Liver (tissue), 10 donors: ENCODE measurements at places on chromosomes 5 and 9. TPM values are rescaled to one million over a fixed set of nuclear protein-coding genes. Genes with fewer than 3 reads are reported as not detected.

Gene PCDHA13
- 0.17 TPM for total RNA-seq

DNA sequence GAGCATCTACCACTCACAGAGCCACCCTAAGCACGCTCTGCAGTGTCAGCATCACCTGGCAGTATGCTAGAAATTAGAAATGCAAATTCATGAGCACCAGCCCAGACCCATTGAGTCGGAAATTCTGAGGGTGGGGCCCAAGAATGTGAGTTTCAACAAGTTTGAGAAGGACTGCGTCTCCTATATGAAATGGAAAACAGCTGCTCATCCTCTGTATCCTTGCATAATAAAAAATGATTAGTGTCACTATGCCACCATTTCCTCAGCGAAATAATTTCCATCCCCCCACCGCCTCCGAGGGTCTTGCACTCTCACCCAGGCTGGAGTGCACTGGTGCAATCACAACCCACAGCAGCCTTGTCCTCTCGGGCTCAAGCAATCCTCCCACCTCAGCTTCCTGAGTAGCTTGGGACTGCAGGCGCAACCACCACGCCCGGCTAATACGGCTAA lies 1.3 kb upstream of the IQGAP2 start:
- peak overlapping the region; percentile 82 for H3K4me3 ChIP-seq
- no peaks in the 10 kb centered on the region for H3K36me3 ChIP-seq
- H3K27ac ChIP-seq: peak overlapping the region; percentile 94
- no peaks in the 10 kb centered on the region for H3K27me3 ChIP-seq
- peaks cover 35% of the 10 kb centered on the region for H3K4me1 ChIP-seq
- no peak for DNase-seq

DNA sequence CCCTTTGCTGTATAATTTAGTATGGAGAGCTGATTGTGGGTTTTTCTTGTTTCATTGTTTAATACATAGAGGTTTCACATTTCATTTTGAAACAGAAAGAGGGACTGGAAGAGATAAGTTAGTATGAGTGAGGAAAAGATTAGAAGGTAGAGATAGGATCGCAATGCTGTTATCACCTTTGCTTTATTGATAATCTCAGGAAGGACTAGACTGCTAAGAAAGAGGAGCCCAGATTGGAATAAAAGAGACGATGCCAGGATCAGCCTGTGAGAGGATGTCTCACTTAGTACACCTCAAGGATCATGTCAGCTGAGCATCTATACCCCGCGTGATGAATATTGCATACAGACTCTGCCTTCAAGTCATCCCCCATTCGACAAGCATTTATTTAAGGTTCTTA lies 178.0 kb upstream of the DMAC1 start:
- H3K27me3 ChIP-seq: no peaks in the 10 kb centered on the region
- H3K4me3 ChIP-seq: no peak overlapping the region
- no peak for DNase-seq

- no peaks in the 10 kb centered on the region for H3K36me3 ChIP-seq
- no peak overlapping the region for H3K27ac ChIP-seq
- H3K4me1 ChIP-seq: peaks cover 6% of the 10 kb centered on the region
- no peak overlapping the region for H3K4me3 ChIP-seq
Observed at GRCh38 chr5:177077335-177077734, 9.4 kb upstream of the FGFR4 start.

DNA sequence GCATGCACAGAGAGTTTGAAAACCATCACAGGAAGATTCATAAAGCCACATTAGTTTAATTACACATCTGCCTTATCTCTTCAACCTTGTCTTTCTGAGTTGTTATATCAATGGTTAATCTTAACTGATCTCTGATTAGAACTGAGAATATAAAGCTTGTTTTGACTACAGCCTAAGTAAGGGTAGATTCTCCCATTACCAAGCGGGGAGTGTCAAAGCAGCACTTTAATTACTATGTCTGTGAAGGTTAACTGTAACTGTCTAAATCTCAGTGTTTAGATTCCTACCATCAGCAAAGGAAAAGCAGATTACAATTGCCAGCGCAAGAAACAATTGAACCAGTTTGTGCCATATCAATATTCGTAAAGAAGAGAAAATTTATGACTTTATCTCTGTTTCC lies 348.7 kb downstream of the CDH12 start:
- H3K27ac ChIP-seq: no peak overlapping the region
- H3K4me3 ChIP-seq: no peak overlapping the region

Gene TMEM232
- 1.4 TPM for total RNA-seq

Gene IFNA17
- total RNA-seq: not detected

Gene NTRK2
- total RNA-seq: 1.4 TPM

- H3K27ac ChIP-seq: no peak overlapping the region
- H3K4me3 ChIP-seq: no peak overlapping the region
- no peaks in the 10 kb centered on the region for H3K36me3 ChIP-seq
- no peak for DNase-seq
- no peaks in the 10 kb centered on the region for H3K27me3 ChIP-seq
- H3K4me1 ChIP-seq: no peaks in the 10 kb centered on the region
Observed at GRCh38 chr5:137291031-137291430, 208.1 kb downstream of the SPOCK1 start.

DNA sequence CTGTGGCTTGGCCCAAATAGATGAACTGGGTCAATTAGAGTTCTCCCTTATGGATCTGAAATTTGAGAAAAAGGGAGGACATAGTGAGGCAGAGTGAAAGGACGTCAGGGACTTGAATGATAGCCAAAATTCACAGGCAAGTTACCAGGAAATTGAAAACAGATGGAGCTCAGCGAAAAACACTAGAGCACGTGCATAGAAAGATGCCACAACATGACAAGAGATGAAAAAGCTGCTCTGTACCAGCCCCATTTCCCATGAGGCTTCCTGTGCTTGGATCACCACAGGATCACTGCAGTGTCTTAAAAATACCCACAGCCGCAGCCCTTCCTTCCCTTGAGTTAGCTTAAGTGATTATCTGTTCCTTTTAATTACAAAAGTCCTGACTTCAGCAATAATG lies 39.0 kb upstream of the HOMER1 start:
- no peaks in the 10 kb centered on the region for H3K36me3 ChIP-seq
- no peak overlapping the region for H3K4me3 ChIP-seq
- H3K4me1 ChIP-seq: no peaks in the 10 kb centered on the region
- no peak for DNase-seq
- no peak overlapping the region for H3K27ac ChIP-seq

Gene S100Z
- 0.33 TPM for total RNA-seq

Gene FCN1
- total RNA-seq: 7.8 TPM

Gene TRIM14
- 19.9 TPM for total RNA-seq

Gene ZNF879
- 2.4 TPM for total RNA-seq

GRCh38 chr9:35932735-35933134 lies 23.4 kb downstream of the SPAAR start:
- no peaks in the 10 kb centered on the region for H3K36me3 ChIP-seq
- H3K27ac ChIP-seq: no peak overlapping the region
- no peaks in the 10 kb centered on the region for H3K27me3 ChIP-seq
- no peak for DNase-seq

GRCh38 chr5:92559781-92560180 lies 1021.2 kb downstream of the NR2F1-AS1 start:
- no peaks in the 10 kb centered on the region for H3K4me1 ChIP-seq
- H3K4me3 ChIP-seq: no peak overlapping the region
- no peak for DNase-seq

- no peaks in the 10 kb centered on the region for H3K4me1 ChIP-seq
- H3K4me3 ChIP-seq: no peak overlapping the region
- no peaks in the 10 kb centered on the region for H3K27me3 ChIP-seq
- no peak overlapping the region for H3K27ac ChIP-seq
- H3K36me3 ChIP-seq: no peaks in the 10 kb centered on the region
Observed at GRCh38 chr9:8514760-8515159, 715.2 kb upstream of the DMAC1 start.

DNA sequence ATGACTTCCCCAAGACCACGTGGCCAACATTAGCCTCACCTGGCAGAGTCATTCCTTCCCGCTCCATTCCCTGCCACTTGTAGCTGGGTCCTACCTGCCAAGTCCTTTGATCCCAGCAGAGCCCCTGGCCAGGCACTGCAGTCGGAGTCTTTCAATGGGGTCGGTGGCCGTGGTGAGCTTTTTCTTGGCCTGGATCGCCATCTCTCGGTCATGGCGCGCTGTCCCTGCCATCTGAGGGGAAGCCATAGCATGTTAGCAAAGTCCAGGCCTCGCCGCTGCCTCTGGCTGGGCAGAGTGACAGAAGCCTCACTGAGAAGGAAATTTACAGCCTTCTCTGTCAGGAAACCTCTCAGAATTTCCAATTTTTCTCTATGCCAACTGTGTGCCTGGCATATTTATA lies 17.5 kb downstream of the CAPSL start:
- H3K27ac ChIP-seq: no peak overlapping the region
- no peak overlapping the region for H3K4me3 ChIP-seq
- no peaks in the 10 kb centered on the region for H3K27me3 ChIP-seq
- no peaks in the 10 kb centered on the region for H3K36me3 ChIP-seq

DNA sequence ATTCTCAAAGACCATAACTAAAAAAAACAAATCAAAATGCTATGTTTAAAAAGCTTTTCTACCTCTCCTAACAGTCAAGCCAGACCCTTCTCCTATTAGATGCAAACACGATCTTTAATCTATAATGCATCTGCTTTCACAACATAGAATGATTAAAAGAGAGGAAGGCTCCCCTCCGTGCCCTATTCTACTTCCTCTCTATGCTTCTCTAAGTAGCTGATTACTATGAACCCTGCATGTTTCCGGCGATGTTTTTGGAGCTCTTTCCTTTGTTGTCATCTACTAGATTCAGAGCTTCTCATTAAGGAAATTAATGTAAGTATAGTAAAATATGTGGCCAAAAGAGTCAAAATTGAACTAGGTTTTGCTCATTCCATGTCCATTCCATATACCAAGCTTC lies 29.2 kb upstream of the CEP120 start:
- no peak overlapping the region for H3K4me3 ChIP-seq
- no peak overlapping the region for H3K27ac ChIP-seq
- peaks cover 24% of the 10 kb centered on the region for H3K4me1 ChIP-seq
- H3K27me3 ChIP-seq: no peaks in the 10 kb centered on the region
- no peak for DNase-seq

Gene VDAC1
- 85.4 TPM for total RNA-seq

Gene FOXD4
- total RNA-seq: 0.05 TPM

DNA sequence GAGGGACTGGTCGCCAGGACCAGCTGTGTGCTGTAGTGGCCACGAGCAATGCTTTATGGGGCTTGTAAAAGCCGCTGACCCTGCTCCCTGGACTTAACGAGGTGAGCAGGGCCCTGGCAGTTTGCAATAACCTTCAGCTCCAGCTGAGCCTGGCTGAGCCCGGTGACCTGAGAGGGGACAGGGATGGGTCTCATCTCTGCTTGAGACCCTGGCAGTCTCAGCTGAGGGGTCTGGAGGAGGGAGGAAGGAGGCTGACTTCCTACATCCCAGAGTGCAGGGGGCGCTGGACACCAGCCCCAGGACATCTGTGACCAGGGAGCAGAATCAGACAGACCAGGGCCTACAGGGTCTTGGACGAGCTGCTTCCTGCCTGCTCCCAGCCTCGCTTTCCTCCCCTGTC lies 277.5 kb upstream of the MVB12B start:
- no peak overlapping the region for H3K4me3 ChIP-seq
- H3K36me3 ChIP-seq: no peaks in the 10 kb centered on the region
- no peak overlapping the region for H3K27ac ChIP-seq
- DNase-seq: no peak
